ENCODE measurements at places on chromosomes 7 and 10. TPM values are rescaled to one million over a fixed set of nuclear protein-coding genes. Genes with fewer than 3 reads are reported as not detected.

ECHDC3 gene
- 3.5 TPM for total RNA-seq

TAS2R4 gene
- 0.62 TPM for total RNA-seq

SFRP4 gene
- total RNA-seq: not detected

CAMK2B gene
- total RNA-seq: 1.1 TPM

AOAH gene
- total RNA-seq: 10.0 TPM

PRF1 gene
- 21.8 TPM for total RNA-seq

SLC26A3 gene
- not detected for total RNA-seq

FBXL13 gene
- total RNA-seq: 0.83 TPM

LMBR1 gene
- 39.0 TPM for total RNA-seq

OR9A2 gene
- total RNA-seq: not detected

MCU gene
- 15.1 TPM for total RNA-seq

FAM25G gene
- not detected for total RNA-seq

- DNase-seq: peak; percentile 49
These were observed 21.9 kb upstream of the VSIR start for GRCh38 chr10:71795248-71795647.

DNA sequence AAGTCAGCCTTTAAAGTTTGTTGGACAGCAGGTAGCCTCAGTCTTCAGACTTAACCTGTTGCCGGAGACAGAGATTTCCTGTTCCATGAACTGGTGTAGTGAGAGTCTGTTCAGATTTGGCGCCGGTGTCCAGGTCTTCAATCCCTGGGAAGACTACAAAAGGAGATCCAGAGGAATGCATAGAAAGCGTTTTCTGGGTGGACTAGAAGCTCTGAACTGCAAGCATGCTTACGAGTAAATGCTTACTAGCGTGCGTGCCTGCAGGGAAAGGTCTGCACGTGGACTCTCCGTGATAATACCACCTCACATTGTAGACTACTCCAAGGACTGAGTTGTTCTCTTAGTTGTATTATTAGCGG is 878 bp downstream of the GLRX3 start:
- DNase-seq: no peak

GRCh38 chr10:48450233-48450740 is 143.8 kb downstream of the MAPK8 start:
- DNase-seq: no peak

GRCh38 chr10:98414932-98415730 is at the start of gene PYROXD2:
PYROXD2 (minus strand) TSS chr10:98415182; CDS start chr10:98415135, 47 bp downstream.
- DNase-seq: peak; percentile 57

GRCh38 chr7:36299823-36300341 is 89.8 kb upstream of the ANLN start:
- no peak for DNase-seq

GRCh38 chr10:34732926-34733325 is 82.2 kb downstream of the PARD3 start:
- no peak for DNase-seq

DNA sequence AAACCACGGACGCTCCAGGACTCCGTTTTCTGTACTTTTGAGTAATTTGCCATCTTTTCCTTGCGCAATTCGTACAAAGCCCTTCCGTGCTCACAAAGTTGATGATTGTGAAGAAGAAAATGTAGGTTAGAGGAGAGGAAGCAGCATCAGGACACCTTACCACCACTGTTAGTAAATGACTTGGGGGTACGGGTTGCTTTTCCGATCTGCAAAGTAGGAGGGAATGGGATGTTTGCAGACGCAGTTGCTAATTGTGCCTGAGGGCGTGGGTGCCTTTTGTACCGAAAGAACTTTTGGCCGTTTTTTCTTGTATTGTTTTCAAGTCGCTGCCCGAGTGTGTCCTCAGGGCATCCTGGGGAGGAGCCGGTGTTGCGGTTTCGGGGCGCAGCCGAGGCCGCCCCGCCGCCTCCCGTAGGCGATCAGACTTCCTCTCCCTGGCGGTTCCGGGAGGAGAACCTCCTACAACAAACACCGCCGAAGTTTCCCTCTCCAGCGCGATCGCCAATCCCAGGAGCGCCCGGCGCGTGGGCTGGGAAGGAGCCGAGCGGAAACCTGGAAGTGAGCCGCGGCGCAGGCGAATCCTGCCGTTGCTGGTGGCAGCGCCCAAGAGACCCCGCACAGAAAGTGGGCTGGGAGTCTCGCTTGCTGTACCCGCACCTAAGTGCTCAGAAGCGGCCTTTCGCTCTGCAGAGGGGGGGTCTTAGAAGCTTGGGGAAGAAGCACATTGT is 1.0 kb downstream of the PRR15 start:
- DNase-seq: peak; percentile 16

DNA sequence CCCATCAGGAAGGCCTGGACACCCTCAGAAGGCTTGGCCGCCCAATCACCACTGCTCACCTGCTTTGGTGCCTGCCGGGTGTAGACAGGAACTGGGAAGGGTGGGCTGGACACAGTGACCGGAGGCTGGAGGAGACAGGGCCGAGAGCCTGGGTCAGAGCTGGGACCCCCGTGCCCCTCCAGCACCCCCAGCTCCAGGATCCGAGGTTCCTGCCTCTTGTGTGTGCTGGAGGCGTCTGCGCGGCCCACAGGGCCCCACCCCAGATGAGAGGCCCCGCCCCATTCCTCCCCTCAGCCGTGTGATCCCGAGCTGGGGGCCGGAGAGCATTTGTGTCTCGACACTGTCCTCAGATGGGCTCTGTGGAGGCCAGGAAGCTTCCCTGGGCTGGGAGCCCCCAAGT is 9.4 kb downstream of the ADAM8 start:
- DNase-seq: no peak

GRCh38 chr7:158407581-158408317 is 179.9 kb downstream of the PTPRN2 start:
- no peak for DNase-seq

DNA sequence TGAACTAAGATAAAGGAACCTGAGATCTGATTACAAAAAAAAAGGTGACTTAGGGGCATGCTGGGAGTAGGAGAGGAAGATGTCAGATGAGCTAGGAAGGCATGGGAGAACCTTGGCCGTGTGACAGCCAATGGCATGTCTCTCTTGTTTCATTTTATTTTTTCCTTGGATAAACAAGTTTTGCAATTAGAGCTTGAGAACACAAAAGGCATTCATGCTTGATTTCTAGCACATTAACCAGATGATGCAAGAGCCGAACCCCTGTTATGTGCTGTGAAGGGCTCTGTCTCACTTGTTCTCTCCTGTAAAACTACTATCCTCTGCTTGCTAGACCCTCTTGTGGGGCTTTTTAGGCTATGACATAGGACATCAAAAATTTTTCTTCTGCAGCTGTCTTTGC is 134.3 kb upstream of the ASAH2 start:
- DNase-seq: no peak

GRCh38 chr7:133980804-133981203 is 146.3 kb upstream of the LRGUK start:
- DNase-seq: no peak

DNA sequence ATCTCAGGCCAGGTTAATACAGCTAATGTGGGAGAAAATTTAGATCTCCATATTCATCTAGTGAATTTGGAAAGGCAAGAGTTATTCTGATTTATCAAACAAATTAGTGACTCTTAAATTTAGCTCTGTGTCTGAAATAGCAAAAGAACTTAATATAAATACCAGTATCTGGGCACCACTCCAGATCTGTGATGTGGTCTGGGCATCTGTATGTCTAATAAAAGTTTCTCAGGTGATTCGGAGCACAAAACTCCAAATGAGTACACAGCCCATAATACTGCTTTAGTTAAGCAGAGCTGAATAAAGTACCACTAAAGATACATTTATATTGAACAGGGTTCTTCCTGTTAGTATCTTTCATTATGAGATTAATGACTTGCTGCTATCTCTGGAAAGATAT is 261.4 kb downstream of the BAMBI start:
- DNase-seq: no peak

DNA sequence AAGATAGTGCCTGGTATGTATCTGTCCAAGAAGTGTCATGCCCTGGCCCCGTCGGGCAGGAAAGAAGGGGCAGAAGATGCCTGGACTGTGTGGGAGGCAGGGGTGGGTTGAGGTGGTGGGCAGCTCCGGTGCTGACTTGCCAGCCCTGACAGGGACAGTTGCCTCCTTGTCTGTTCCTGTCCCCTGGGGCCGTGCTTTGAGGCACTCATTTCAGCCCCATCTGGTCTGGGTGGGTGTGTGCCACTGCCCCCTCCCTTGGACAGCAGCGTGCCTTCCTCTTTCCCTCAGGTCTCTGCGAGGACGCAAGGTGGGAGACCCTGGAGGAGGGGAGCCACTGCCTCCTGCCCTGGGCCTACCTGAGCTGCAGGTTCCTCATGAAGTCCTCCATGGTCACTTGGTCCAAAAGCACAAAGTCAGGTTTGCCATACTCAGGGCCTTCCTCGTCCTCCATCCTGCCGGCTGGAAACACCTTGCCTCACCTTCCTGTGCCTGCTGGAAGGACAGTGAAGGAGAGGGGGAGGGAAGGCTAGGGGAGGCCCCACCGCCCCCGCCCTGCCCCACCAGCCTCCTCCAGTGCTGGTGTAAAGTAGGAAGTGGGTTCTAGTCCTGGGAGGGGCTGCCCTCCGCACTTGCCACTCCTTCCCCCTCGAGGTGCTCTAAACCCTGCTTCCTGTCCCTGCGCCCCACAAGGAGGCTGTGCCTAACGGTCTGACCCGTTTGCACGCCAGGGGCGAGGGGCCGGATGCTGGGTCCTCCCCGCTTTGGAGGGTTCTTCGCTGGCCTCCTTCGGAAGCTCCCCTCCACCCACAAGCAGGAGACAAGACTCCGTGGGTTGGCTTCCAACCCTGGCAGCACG is at the start of gene MYO1G:
Gene MYO1G, minus strand, starts transcription at position 505 of the 856 bp plus-strand sequence. Its CDS starts 54 bp downstream, at position 451.
- DNase-seq: peak; percentile 96

DNA sequence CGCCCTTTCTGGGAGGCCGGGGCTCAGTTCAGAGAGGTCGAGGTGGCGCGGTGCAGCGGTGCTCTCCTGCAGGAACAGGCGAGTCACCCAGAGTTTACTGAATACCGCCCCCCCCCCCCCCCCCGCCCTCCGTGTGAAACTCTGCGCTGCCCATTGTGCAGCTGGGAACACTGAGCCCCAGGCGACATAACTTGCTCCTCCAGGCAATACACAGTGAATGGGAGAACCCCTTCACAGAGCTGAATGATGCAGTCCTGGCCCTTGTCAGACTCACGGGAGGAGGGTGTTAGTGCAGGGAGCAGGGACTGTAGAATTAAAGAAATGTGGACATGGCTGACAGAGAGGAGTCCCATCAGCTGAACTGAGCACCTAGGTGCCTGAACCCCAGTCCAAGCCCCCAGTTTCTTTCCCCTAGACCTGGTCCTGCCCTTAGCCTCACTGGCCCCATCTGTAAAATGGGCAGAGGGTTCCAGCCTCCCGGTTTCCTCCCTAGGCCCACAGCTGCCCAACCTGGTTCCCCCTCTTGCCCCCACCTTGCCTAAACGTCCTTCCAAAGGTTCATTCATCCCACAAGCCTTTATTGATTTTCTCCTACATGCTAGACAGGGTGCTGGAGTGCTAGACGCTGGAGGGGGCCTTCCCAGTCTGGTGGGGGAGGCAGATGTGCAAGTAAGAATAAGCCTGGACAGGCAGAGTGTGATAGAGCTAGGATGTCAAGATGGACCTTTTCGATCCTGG is 869 bp upstream of the LOXL4 start:
- peak; percentile 15 for DNase-seq

GRCh38 chr7:64174328-64174727 is 32.7 kb upstream of the ZNF735 start:
- no peak for DNase-seq
